ENCODE measurements at places on chromosomes 16 and 17.

- no peak for DNase-seq
These were observed 28.7 kb downstream of the RPH3AL start for GRCh38 chr17:323721-324571.

GRCh38 chr17:37124821-37125173 is 176.0 kb downstream of the AATF start:
- DNase-seq: no peak

- DNase-seq: no peak
These were observed 81.2 kb downstream of the TIMM22 start for GRCh38 chr17:1077986-1078711.

DNA sequence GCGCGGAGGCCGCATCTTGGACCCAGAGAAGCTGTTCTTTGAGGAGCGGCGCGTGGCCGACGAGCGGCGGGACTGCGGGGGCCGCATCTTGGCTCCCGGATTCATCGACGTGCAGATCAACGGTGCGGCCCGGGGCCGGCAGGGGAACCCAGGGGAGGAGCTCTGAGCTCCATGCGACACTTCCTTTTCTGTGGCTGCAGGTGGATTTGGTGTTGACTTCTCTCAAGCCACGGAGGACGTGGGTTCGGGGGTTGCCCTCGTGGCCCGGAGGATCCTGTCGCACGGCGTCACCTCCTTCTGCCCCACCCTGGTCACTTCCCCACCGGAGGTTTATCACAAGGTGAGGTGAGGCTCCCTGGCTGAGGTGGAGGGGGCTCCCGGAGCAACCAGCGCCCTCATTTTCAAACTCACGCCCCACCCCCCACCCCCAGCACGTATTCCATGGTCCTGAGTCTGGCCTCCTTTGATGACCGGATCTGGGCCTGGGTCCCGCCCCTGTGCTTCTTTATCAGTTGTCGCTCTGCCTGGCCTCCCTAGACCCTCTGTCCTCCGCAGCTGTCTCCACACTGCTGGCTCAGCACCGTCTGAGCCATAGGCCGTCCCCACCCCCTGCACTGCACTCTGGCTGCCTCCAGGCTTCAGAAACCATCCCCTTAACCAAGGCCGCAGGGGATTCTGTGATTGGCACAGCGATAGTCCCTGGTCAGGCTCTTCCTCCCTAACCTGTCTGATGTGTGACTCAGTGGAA is 787 bp downstream of the AMDHD2 start:
- no peak for DNase-seq

GRCh38 chr17:77405867-77406732 is 265.3 kb downstream of the SEC14L1 start:
- no peak for DNase-seq

GRCh38 chr17:65022751-65023700 is 33.5 kb downstream of the GNA13 start:
- DNase-seq: no peak

DNA sequence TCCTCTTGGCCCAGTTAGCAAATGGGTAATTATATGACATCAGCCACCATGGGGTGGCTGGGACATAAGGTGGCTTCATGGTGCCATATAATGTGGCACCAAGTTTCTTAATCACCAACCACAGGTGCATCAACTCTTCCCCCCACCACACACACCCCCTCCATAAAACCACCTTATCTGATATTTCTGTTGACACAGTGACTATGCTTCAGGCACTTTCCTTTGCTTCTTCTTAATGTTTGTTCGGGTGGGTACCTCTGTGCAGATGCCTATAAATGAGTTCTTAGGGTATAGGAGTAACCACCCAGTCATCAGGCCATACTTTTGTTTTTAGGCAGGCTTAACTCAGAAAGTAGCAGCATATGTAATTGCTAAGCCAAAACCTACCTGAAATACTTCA is 29.5 kb downstream of the RNF43 start:
- DNase-seq: no peak

- DNase-seq: no peak
These were observed 14.2 kb downstream of the SNF8 start for GRCh38 chr17:48930435-48930873.

DNA sequence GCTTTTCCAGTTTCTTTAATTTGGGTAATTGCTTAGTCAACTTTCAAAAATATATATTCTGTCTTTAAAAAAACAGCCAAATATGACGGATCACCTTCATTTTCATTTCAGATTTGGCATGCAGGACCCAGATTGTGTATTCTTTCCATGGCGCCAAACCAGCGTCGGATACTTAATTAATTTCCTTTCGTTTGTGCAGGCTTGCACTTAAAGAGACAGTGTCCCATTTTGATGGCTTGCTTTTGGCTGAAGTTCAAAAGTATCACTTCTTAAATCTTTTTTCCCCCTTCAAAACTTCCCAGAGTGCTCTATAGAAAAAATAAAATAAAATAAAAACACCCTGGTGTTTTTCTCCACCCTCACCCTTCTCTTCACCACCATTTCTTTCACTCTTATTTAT is 394.5 kb upstream of the SOX9 start:
- DNase-seq: no peak

GRCh38 chr16:84724606-84725309 is 25.0 kb downstream of the USP10 start:
- DNase-seq: no peak

DNA sequence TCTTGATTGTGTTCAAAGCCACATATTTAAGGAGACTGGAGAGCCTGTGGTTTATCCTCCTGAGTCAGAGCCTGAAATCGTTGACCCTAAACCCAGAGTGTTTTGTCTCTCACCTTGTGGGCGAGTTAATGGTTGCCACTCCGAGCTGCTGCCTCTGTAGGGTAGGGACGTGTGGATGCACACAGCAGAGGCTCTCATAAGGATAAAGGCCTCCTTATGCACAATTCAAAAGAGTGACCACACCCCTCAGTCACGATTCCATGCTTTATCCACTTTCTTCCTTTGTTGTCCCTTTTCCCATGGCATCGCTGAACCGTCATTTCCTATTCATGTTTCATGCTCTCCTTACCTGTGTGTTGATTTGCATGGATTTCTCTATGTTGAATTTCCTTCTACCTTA is 805.0 kb upstream of the RBFOX1 start:
- DNase-seq: no peak

- DNase-seq: no peak
These were observed 87.3 kb downstream of the ABCA8 start for GRCh38 chr17:68867759-68868516.

- no peak for DNase-seq
These were observed 12.0 kb upstream of the STAT3 start for GRCh38 chr17:42399948-42400843.

- DNase-seq: no peak
These were observed 12.8 kb upstream of the ADCY7 start for GRCh38 chr16:50253514-50253910.

DNA sequence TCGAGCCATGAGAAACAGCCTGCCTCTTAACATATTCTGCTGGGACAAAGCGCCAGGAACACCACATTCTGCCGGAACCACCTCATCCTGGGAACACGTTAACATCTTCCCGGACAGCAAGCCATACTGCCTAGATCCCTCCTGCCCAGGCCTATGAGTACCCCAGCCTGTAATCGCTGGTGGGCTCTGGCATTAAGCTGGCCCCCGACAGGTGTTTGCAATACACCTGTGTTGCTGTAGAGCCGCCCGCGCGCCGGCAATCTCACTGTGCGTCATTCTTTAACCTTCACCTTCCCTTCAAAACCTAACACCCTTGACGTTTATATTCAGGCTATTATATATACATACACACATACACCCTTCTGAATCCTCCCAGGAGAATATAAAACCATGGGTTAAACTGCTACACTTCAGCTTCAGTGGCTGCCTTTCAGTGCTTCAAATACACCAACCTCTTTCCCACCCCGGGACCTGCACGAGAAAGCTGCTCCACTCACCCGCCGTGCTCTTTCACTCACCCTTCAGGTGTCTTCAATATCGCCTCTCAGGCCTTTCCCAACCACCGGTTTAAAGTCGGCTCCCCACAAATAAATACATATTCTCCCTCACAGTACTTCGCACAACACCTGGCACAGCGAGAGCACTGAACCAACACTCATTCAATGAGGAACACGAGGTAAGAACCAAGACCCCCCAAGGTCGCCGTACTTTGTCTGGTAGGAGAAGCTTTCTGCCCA is 1.0 kb upstream of the ENDOV start:
- no peak for DNase-seq

GRCh38 chr17:54947396-54947795 is 21.1 kb downstream of the COX11 start:
- no peak for DNase-seq

DNA sequence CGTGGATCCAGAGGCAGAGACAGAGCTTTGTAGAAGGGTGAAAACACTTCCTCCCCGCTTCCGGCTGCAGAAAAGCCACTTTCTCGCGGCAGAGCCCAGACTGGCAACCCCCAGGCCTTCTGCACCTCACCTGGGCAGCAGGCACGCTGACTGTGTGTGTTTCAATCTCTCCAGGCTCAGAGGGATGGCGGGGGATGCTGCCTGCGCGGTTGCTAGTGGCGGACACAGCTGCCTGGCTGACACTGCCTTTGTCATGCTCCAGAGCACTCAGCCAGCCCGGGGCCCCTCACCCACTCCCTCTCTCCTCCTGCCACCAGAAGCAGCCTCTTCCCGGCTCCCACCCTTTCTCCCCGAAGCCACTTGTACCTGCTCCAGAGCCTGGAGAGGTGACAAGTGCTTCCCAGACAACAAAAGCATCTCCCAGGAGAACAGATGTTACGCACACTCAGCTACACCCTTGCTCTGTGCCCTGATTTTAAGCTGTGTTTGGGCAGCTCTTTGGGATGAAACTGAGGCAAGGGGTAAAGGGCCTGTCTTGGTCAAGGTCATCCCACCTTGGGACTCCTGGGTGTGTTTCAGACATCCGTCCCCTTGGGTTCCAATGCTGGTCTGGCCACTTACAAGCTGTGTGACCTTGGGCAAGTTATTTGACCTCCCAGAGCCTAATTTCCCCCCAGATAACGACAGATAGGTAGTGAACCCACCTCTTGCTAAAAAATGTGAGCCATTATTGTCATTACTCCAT is 9.2 kb upstream of the GLIS2 start:
- no peak for DNase-seq

- DNase-seq: no peak
These were observed 33.4 kb upstream of the MMD start for GRCh38 chr17:55454906-55455474.

- peak; percentile 61 for DNase-seq
These were observed 102.7 kb upstream of the NOL11 start for GRCh38 chr17:67615011-67615561.

DNA sequence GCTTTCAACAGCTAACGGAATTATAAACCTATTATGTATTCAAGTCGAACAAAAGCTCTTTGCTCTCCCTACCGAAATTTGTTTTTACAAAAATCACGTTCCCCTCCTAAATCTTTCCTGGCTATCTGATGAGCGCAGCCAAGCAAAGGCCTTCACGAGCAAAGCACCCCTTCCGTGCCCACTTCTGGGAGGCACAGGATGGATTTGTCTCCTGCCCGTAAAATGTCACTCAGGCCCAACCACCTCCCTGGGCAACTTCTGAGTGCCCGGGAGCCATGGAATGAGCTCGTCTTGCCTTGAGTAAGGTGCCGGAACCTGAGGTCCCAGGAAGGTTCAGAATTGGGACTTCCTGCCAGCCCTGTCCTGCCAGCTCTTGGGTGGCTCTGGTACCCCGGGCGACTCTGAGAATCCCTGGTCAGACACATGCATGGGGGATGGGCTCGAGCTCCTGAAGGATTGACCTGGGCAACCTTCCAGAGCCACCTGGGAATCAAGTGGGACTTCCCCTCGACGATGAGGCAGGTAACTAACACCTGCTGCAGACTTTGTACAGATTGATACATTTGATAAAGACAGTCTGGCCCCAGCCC is 19.8 kb downstream of the SLC7A5 start:
- DNase-seq: no peak

- DNase-seq: no peak
These were observed 1.5 kb upstream of the PCYT2 start for GRCh38 chr17:81912441-81913309.

DNA sequence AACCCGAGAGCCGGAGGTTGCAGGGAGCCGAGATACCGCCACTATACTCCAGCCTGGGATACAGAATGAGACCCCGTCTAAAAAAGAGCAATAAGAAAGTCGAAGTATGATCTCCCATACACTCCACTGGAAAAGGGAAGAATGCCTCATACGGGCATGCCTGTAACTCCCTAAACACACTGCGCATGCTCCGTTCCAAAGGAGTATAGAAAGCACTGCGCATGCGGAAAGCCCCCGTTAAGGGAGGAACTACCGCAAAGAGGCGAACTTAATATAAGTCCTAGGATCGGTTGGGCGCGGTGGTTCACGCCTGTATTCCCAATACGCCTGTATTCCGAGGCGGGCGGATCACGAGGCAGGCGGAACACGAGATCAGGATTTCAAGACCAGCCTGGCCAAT is 313.1 kb upstream of the ERCC4 start:
- no peak for DNase-seq

GRCh38 chr17:5585836-5586521 is 1.7 kb upstream of the NLRP1 start:
- no peak for DNase-seq

DNA sequence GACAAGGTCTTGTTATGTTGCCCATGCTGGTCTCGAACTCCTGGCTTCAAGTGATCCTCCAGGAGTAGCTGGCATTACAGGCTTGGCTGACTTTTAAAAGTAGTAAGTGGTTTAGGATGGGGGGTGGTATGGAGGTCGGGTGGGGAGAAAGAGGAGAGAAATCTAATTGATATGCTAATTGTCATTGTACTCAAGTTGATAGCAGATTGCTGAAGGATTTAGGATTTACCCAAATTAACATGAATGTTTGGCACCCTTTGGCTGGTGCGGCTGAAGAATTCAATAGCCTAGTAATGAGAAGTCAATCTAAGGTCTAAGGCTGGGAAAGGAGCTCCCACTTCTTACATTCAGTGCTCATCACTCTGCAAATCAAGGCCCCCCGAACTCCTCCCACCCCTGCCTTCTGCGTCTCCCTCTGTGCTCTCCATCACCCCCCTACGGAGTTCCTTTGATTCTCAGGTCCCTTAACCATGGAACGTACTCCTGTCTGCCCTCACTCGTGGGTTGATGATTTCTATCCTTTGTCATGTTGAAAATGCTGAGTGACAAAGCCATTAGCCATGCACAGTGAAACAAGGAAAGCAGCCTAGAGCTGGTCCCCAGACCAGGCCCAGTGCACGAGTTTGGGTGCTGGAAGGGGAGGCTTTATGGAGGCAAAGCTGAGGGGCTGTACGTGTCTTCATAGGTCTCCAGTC is 17.3 kb downstream of the CDH13 start:
- no peak for DNase-seq

DNA sequence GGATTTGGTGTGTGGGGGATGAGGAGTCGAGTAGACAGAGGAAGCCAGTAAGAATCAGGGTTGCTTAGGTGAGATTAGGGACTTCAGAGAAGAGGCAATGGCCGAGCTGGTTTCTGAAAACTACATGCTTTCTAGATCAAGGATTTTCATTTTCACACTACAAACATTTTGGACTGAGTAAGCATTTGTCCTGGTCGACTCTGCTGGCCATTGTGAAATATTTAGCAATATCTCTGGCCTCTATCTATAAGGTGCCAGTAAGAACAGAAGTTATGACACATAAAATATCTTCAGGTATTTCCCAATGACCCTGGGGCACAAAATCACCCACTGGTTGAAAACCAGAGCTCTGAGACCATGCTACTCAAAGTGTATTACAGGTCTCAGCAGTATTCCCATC is 1275.1 kb upstream of the CDH8 start:
- DNase-seq: no peak

Data from DMS 273 treated with DMSO at 0.1 percent for 48 hours (cell line).